LHCN-M2 (cell line): ENCODE measurements at places on chromosomes 7 and 10.

DNA sequence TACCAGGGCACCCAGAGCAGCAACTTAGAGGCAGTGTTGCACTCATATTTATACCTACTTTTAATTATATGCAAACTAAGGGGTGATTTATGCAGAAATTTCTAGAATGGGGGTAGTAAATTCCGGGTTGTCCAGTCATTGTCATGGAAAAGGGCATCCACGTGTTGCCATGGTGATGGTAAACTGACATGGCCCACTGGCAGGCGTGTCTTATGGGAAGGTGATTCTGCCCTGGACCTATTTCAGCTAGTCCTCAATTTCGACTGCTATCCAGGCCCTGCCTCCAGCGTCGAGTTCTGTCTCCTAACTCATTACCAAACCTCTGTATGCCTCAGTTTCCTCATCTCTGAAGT, 12.8 kb downstream of the SNX8 start:
- DNase-seq = peak; percentile 32

GRCh38 chr10:20147684-20148083, 331.5 kb downstream of the PLXDC2 start:
- DNase-seq = no peak

DNA sequence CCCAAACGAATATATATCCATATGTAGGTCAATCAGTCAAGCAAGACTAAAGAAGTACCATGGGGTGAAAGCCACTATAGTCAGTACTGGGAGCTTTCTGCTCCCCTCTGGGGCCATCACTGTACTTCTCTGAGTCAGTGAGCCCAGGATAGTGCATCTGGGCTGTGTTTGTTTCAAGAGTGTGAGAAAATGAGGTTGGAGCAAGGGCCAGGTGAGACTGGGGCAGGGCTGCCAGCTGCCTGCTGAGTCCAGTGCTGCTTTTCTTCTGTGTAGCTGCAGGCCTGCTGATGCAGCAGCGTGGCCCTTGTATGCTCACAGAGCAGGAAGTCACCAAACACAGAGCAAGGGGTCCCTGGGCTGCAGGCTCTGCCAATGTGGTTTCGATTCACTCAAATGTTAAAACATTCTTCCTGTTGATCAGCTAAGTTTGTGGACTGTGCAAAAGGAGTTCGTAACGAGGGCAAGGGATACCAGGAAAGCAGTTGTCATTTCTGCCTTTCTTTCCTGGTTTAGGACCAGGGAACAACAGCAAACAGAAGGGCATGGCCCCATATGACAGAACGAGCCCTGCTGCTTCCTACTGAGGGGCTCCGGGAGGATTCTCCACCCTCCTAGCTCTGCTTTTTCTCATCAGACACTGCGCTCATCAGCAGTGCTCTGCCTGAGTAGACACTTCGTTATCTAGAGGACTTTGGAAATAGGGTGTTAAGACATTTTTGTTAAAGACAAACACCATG, 65.4 kb upstream of the TNS3 start:
- DNase-seq = no peak

- peak; percentile 24 for DNase-seq
These were observed 32.7 kb downstream of the ABCB5 start for GRCh38 chr7:20647908-20648776.

DNA sequence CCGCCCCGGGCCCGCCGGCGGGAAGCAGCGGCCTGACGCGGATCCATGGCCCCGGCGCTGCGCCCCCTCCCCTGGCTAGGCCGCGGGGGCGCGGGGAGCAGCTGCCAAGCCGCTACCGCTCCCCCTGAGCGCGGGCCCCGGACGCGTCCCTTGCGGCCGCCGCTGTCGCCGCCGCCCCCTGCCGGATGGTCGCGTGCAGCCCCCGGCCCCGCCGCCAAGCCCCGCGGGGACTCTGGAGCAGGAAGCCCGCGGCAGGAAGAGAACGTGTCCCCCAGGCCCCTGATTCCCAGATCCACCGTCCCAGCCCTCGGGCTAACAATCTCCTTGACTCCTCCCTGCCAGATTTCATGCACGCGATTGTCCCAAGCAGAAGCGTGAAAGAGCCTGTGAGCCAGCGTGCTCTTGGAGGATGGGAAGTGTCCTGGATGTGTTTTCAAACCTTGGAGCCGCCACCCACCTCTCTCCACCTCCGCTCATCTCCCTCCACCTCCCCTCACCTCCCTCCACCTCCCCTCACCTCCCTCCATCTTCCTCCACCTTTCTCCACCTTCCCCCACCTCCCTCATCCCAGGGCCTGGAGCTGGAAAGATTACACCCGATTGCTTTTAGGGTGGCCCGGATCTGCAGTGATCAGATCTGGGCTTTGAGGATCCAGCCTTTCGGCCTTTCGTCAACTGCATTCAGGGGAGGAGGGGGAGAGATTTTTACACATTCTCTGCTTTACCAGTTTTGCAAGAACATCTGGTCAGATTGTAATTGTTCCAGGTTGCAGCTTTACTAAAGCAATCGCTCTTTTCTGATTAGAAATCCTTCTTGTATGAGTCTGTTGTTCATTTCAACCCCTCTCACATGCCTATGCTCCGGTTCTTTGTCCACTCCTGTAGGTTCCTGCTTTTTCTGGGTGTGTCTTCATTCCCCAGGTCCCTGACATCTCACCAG, 570 bp upstream of the PRTFDC1 start:
- no peak for DNase-seq

- no peak for DNase-seq
These were observed 216.2 kb downstream of the KIAA1217 start for GRCh38 chr10:24425151-24425550.

DNA sequence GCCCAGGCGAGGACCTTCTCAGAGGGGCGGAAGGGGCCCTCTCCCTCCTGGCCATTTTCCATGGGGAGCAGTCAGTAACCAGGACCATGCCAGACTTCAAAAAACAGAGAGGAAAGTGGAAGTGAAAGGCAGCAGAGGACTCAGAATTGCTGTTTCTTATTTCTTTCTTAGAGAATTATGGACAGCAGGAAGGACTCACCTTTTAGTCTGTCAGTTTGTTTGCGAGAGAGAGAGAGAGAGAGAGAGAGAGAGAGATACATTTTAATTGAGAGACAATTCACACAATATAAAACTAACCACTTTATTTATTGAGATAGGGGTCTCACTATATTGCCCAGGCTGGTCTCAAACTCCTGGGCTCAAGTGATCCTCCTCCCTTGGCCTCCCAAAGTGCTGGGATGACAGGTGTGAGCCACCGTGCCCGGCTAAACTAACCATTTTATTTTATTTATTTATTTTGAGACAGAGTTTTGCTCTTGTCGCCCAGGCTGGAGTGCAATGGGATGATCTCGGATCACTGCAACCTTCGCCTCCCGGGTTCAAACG, 24.5 kb downstream of the SCD start:
- DNase-seq = no peak

DNA sequence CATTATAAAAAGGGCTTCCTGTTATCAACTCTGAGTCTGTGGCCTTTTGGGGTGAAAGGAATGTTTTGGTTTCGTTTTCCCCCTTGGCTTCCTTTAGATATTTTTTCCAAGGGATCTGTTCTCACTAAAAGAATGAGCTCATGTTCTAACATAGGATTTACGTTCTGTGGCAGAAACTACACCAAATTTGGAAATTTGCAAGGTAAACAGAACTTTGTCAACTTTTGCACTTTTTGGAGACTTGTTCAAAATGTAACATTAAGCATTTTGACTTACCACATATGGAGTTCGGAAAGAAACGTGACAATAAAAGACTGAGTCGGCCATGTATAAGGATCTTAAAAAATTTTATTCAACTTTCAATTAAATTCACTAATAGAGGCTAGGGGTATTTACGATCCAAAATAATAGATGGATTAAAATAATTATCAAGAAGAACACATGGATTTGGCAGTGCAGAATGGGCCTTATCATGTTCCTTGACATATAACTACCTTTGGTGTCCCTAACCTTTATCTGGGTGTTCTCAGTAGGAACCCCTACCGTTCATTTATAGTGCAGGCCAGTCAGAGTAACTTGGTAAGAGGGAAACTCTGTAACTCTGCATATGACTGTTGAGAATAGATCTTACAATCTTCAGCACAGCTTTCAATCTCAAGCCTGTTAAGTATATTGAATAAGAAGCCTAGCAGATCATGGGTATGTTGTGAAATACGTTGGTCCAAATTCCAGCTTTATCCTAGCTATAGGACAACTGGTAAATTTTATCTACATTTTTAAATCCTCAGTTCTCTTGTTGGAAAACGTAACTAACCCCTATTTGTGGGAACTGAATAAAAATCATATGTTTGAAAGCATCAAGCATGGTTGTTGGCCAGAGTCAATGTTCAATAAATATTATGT, 11.8 kb downstream of the CPED1 start:
- DNase-seq = peak; percentile 74

DNA sequence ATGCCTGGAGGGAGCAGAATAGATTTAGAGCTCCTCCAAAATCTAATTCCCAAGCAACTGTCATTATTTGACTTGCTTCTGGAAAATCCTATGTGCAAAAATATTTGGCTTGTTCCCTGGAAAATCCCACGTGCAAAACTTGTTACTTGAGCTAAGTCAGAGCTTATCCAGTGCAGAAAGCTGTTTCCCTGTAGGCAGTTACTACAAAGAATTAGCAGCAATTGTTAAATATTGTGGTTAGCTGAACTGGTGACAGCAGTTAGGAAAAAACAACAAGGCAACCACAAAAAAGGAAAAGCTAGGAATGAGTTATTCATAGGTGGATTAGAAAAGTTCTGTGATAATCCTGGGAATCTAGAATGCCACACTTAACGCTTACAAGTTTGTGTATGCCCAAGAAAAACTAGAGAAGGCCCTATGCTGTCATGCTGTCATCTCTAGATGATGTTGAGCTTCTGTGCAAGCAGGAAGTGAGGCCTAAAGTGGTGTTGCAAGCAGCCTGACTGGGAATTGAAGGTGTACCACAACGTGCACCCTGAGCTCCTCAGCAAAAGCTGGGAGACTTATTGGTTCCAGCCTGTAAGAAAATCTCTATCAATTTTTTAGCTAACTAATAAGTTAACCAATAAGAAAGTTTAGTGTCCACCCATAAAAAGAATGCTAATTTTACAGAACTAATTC, 738.6 kb upstream of the LRRTM3 start:
- DNase-seq = peak; percentile 13

DNA sequence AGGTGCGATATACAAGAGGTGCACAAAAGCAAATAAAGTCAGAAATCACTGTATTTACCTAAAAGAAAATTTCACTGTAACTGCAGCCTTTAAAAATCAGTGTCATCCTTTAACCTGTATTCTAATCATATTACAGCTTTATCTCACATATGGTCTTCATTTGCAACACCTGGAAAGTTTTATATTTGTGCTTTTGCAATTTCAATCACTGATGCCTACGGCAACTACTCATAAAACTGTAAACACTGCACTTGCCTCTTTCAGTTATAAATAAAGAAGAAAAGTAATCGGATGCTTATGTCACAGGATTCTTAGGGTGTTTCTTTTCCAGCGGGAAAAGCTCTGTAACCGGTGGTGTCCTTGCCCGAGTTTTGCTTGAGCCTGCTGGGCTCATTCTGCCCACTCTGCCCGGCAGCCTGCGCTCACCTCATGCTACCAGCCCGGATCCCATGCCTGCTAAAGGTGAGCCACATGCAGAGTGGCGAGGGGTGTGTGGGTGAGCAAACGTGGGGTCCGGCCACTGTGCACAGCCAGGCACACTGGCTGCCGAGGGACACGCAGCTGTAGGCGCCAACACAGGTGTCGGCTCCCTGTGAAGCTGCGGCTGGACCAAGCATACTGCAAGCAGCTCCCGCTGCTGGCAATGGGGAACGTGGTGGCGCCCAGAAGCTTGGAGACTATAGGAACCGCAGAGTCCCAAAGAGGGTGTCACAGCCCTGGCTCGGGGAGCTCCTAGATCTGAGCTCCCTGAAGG, 56.3 kb upstream of the ABCB5 start:
- no peak for DNase-seq

- peak; percentile 81 for DNase-seq
These were observed 61.8 kb upstream of the AHR start for GRCh38 chr7:17236603-17237002.

DNA sequence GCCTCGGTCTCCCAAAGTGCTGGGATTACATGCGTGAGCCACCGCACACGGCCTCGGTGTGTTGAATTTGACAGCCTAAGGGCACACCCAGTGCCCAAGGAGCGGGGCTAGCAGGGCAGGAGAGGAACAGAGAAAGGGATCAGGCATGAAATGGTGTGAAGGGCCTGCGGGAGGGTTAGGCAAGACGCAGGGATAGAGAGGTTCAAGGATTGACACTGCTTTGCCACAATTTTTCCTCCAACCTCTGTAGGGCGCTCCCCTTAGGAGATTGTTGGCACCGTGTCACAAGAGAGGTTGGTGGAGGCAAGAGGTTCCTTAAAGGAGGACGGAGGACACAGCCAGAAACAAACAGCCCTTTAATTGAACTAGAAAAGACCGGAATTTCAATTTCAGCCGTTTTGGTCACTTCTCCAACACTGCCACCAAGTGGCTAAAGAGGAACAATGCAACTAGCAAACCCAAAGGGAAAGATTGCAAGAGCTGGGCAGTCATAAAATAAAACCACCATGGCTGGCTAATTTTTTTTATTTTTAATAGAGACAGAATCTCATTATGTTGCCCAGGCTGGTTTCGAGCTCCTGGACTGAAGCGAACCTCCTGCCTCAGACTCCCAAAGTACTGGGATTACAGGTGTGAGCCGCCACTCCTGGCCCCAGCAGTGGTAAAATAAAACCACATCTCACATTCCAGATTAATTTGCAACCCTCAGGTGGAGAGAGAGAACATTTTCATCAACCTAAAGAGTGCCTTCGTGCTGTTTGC, 6.9 kb upstream of the CREB3L2 start:
- DNase-seq = peak; percentile 80

DNA sequence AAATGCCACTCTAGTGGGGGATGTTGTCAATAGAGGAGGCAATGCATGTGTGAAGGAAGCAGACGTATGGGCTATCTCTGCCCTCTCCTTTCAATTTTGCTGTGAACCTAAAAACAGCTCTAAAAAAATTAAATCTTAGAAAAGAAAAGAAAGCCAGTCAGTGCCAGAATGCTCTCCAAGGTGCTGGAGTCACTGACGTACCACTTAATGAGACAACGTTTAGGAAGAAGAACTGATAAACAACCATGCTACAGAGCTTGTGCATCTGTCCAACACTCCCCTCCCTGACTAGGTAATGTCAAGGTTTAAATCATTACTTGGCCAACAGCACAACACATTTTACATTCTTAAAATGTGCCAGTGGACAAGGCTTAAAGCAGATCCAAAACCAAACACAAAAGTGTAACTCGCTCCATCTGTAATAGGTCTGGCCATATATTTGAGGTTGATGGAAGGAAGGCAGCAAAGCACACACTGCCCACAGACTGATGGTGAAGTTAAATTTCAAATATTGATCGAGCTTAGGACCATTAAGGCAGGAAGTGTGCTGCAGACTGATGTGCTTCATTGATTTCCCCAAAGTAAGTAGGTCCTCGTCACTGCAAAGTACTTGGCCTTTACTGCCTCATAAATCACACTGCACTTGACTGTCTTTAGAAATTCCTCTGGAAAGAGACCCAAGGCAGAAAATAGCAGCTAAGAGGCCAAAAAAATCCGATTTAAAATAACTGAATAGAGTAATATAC, 15.5 kb downstream of the ARMH3 start:
- no peak for DNase-seq

DNA sequence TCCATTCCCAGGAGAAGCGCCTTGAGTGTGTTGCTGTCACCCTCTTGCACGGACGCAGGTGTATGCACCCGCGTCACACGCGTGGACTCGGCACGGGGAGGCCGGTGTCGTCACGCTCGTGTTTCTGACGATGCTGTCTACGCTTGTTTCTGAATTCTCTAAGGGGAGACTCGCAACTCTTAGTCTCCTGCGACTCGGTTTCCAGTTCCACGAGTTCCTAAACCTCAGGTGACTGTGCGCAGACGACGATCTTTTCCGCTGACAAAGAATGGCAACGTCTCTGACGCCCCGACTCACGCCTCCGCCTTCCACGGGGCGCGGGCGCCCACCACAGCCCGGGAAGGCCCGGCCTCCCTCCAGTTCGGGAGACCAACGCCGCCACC, 579 bp downstream of the IDI1 start:
- DNase-seq = no peak

- DNase-seq = no peak
These were observed 107.7 kb upstream of the KCND2 start for GRCh38 chr7:120165227-120165626.
